ENCODE measurements at places on chromosomes 7 and 10.
A peak's percentile ranks its signal among the peaks of the same experiment; 100 is the strongest.

GRCh38 chr7:101636822-101637623 is 7.9 kb upstream of the MYL10 start:
- DNase-seq, result no peak
- H3K4me3 ChIP-seq, result no peak overlapping the region
- no peaks in the 10 kb centered on the region for H3K27me3 ChIP-seq
- no peaks in the 10 kb centered on the region for H3K4me1 ChIP-seq
- H3K27ac ChIP-seq, result no peak overlapping the region

DNA sequence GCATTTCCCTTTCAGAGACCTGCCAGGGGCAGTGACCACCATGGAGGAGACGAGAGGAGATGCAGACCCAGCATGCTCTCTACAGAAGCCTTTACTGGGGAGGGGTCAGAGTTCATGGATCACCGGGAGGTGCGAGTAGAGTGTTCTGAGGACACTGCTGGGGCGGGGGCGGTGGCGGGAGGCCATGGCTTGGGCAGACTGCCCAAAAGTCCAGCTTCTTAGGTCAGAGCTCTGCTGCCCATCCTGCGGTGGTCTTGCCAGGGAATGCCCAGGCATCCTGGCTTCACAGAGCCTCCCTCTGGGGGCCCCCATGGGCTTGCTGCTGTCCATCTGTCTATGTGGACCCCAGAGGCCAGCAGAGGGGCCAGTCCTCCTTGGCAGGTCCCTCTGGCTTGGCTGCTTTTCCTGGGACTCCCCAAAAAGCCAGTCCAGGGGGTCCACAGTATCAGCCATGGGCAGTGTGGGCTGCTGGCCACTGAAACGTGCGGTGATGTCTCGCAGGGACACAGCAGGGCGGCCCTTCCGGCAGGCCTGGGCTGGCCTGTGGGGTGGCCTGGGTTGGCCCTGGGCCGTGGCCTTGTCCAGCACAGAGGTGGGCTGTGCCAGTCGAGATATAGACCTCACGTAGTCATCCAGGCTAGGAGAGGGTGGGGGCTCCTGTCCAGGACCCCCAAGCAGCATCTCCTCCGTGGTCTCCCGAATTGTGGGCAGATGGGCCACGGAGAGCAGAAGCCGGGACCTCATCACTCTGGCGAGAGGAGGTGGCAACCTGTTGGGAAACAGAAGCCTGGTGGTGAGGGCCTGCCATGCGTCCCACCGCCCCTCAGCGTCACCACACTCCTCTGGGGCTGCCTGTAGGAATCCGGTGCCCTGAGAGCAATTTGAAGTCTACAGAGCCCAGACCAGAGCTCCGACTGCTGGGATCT is 1.1 kb downstream of the DEPP1 start:
- H3K4me3 ChIP-seq, result peak overlapping the region; percentile 85
- peaks cover 11% of the 10 kb centered on the region for H3K4me1 ChIP-seq
- peaks cover 23% of the 10 kb centered on the region for H3K36me3 ChIP-seq
- no peaks in the 10 kb centered on the region for H3K27me3 ChIP-seq

DNA sequence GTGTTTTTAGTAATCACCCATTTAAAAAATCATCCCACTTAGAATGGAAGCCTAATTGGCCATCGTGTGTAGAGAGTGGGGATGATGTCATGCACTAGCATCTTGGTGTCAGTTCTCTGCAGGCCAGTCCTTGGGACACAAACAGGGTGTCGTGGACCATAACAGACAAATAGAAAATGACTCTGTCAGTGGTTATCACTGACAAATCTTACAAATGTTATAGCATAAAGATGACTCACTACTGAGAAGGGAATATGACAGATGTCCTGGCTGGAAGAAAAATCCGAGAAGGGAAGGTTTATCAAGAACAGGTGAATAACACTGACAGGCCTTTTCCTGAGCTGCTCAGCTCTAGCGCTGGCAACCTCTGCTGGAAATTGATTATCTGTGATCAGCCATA is 10.6 kb downstream of the CABCOCO1 start:
- H3K27me3 ChIP-seq, result no peaks in the 10 kb centered on the region
- H3K4me3 ChIP-seq, result no peak overlapping the region
- DNase-seq, result no peak

- no peak overlapping the region for H3K27ac ChIP-seq
- DNase-seq, result no peak
- no peaks in the 10 kb centered on the region for H3K4me1 ChIP-seq
- no peaks in the 10 kb centered on the region for H3K27me3 ChIP-seq
These were observed 8.5 kb upstream of the GLCCI1 start for GRCh38 chr7:7959979-7960670.

- H3K36me3 ChIP-seq, result no peaks in the 10 kb centered on the region
- no peaks in the 10 kb centered on the region for H3K27me3 ChIP-seq
- DNase-seq, result no peak
- no peak overlapping the region for H3K4me3 ChIP-seq
- H3K27ac ChIP-seq, result no peak overlapping the region
These were observed 113.6 kb downstream of the PRLHR start for GRCh38 chr10:118481871-118482270.

Data from tibial artery (tissue), 4 donors.